ENCODE measurements at places on chromosomes 1 and 21.

GRCh38 chr1:151132335-151133017, 14.0 kb downstream of the SEMA6C start:
- DNase-seq: no peak

DNA sequence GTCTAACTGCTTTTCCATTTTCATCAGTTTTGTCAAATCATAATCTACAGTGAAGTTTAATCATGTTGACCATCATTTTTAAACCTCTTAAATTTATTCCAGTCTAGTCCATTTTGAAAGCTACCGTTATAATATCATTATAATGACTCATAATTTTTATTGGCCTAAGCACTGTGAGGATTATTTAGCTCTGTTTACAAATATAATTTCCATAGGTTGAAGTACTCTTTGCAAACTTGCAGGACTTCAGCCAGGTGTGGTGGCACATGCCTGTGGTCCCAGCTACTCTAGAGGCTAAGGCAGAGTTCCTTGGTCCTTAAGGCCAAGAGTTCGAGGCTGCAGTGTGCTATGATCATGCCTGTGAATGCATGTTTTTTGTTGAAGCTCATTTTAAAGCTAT, 54.3 kb downstream of the MAP3K21 start:
- DNase-seq: no peak

- no peak for DNase-seq
These were observed 26.2 kb downstream of the CAPN8 start for GRCh38 chr1:223639331-223639749.

DNA sequence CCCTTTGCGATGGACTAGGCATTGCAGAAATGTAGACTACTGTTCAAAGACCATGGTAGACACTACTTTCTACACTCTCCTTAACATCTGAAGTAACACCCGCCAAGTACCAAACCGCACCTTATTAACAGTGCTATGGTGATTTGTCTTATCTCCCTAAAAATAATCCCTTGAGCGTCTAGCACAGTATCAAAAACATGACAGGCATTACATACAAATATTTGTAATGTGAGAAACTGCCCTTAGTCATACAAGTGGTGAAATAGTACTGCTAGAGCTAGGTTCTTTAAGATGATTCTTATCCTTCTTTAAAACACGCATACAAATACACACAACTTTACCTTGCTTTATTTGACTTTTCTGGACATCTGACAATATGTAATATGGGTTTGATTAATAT, 27.2 kb downstream of the PUM1 start:
- peak; percentile 91 for DNase-seq

DNA sequence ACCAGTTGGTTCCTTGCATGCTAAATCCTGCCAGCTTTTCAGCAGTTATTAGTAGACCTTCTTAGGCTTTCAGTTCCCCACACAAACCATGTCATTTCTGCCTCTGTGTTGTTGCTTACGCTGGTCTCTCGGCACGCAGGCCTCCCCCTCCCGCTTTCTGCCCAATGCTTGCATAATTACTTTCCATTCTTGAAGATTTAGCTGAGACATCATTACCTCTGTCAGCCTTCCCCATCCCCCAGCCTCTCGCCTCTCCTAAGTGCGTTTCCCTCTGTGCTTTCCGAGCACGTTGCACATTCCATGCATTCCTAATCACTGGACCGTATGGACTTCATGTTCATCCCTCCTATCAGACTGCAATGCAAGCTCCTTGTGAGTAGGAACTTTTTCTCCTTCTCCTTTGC, 26.8 kb downstream of the TSHB start:
- peak; percentile 77 for DNase-seq

DNA sequence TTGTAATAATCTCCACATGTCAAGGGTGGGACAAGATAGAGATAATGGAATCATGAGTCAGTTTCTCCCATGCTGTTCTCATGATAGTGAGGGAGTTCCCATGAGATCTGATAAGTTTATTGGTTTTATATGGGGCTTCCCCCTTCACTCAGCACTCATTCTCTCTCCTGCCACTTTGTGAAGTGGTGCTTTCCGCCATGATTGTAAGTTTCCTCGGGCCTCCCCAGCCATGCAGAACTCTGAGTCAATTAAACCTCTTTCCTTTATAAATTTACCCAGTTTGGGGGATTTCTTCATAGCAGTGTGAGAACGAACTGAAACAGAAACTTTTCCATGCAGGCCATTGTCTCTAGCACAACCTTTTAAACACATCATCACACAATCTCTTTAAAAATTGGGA, 221.5 kb upstream of the BRINP3 start:
- no peak for DNase-seq

DNA sequence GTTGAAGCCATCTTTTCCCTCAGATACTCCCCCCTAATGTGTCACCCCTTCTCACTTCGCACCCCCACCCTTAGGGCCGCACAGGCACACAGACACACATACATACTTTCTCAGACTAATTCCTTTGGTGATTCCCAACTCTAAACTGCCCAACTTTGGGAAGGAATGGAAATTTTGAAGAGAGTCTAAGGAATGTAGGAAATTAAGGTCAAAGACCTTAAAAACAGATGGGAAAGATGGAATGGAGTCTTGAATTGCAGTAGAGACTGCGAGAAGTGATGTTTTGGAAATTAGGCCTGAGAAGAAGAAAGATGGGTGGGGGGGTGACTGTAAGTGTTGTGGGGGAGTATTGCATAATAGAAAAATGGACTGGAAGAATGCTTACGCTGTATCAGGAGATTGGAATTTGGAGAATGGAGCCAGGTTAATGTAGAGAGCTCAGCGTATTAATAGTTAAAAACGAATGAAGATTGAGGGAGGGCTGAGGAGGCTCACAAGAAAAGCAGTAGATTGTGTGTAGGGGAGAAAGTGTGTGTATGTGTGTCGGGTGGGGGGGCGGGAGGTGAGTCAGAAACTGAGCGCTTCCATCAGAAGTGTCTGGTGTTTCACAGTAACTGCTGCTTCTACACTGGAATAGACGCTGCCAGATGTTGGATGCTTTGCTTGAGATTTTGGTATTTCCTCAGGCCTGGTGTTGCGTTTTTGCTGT, 1.7 kb downstream of the PIP5K1A start:
- DNase-seq: peak; percentile 95

- DNase-seq: peak; percentile 19
These were observed 1.8 kb upstream of the FABP3 start for GRCh38 chr1:31374511-31375196.

DNA sequence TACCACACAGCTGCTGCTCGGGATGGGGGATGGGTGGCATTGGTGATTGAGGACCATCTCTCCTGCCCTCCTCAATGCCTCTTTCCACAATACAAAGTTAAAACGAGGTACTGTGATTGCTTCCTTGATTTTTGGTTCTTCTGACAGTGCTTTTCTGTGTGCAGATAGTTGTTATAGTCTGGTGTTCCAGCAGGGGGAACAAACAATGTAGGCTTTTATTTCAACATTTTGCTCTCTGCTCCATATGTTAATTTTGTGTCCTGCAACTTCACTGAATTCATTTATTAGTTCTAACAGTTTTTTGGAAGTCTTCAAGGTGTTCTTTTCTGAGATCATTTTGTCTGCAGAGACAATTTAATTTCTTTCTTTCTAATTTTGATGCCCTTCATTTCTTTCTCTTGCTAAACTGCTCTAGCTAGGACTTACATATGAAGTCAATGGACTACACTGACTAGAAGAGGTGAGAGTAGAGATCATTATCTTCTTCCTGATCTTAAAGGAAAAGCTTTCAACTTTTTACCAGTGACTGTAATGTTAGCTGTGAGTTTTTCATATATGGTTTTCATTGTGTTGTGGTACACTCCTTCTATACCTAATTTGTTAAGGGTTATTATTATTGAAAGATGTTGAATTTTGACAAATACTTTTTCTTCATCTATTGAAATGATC, 45.4 kb downstream of the TNFSF18 start:
- no peak for DNase-seq

DNA sequence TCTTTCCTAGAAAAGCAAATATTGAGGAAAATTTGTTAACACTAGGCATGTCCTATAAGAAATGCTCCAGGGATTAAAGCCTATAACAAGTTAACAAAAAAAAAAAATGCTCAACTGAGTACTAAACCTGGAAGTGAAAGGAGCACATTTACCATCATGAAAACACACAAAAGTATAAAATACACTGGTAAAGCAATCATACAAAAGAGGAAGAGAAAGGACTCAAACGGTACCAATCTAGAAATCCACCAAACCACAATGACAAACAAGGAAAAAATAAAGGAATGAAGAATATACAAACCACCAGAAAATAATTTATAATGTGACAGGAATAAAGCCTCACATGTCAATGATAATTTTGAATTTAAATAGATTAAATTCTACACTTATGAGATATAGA, 21.2 kb downstream of the CD1E start:
- no peak for DNase-seq

Data from NCI-H226 (cell line).